ENCODE measurements at places on chromosomes 6 and 20.

DNA sequence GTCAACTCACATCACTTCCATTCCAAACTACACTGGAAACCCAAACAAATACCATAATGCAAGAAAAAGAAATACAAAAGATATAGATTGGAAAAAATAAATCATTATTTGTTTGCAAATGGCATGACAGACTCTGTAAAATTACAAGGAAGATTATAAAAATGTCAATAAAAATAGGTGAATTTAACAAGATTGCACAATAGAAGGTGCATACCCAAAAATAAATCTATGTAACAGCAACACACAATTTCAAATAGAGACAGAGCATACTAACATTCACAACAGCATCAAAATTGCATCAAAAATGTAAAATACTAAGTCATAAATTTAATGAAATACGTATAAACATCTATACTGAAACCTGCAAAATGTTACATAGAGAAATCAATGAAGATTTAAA lies 1140.0 kb upstream of the GJE1 start:
- no peak for DNase-seq

DNA sequence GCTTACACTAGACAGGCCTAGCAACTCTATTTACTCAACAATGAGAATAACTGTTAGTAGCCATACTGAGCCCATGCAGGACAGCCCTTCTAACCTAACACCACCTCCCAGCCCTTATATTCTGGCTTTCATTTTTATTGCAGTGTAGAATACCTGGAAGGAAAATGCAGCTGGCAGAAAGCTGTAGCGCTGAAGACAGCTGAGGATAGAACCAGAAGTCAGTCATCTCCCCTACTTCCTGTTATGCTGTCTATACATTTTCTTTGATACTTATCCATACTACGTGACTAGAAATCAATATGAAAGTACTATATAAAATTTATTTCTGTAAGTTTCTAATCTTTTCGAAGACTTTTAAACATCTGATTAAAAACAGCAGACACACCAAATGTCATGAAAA lies 182.6 kb upstream of the SHLD1 start:
- no peak for DNase-seq

DNA sequence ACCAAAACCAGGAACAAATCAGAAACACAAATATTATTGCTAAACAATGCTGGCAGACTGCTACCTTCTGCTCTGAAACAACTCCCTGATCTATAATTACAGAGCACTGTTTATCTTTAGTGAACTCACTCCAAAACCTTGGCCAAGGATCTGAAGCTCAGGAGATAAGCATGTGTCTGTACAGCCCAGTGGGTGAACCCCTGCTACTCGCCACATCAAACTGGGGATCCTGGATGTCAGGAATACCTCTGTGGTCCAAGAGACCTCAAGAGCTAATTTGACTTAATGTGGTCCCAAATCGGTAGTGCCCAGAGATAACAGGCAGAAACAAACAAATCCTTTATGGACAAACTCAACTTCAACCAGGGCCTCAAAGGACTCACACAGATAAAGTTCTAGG lies 381.8 kb downstream of the KIF16B start:
- DNase-seq = no peak

DNA sequence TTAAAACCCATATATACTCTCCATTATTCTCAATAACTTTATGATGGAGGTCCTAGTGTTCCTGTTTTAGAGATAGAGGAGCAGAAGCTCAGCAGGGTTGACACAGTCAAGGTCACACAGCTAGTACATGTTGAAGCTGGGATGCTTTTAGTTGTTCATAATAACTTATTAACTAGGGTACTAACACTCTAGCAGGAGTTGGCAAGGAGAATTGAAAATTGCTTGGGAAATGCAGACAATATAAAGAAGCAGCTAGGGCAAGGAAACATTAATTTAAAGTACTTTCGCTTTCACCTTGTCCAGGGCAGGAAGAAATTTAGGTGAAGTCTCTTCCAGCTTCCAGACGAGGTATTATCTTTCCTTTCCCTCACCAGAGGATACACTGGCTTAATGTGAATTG lies 133.7 kb downstream of the RCAN2 start:
- DNase-seq = no peak

GRCh38 chr6:135819665-135820064 lies 31.8 kb upstream of the PDE7B start:
- DNase-seq = no peak

DNA sequence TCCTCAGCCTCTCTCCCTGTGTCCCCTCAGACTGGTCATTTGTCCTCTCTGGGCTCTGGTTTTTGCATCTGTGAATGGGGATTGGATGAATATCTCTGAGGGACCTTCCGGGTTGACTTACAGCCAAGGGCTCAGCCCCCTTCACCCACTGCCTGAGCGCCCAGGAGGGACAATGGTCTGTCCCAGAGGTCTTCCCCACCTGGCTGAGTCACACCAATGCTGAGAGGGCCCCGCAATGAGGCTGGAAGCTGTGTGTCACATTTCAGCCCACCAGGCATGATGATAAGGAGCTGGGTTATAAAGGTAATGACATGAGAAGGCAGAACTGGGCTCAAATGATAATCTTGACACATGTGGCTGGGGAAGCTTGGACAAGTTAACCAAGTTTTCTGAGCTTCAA lies 70.5 kb downstream of the TOX2 start:
- DNase-seq = no peak

DNA sequence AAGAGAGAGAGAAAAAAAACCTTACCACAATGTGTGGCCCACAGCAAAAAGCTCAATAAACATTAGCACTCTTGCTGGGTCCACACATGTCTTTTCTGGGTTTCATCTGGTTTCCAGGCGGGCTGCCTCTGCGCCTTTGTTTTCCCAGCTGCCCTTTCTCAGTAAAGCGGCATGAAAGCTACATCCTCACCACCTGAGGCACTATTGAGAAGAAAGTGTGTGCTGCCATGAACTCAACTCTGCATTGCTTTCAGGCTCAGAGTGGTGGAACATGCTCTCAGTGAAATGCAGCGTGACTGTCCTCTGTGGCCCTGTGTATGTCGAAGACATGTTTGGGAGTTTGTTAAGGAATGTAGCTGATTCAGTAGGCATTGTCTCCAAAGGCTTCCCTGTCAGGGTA lies 102.3 kb downstream of the LYRM2 start:
- no peak for DNase-seq

Measured in activated CD4-positive, CD25-positive, alpha-beta regulatory T cell (primary cell).